Mucosa of descending colon (tissue), 3 donors: ENCODE measurements at places on chromosomes 6 and 20. TPM values are rescaled to one million over a fixed set of nuclear protein-coding genes. Genes with fewer than 3 reads are reported as not detected.

Gene CYP21A2
- total RNA-seq, result 2.1 TPM

Gene SMLR1
- not detected for total RNA-seq

Gene GDAP1L1
- total RNA-seq, result not detected

Gene SYNCRIP
- 92.7 TPM for total RNA-seq

Gene GJA1
- total RNA-seq, result 13.2 TPM
